Liver (tissue), 10 donors: ENCODE measurements at places on chromosomes 4 and X. TPM values are rescaled to one million over a fixed set of nuclear protein-coding genes. Genes with fewer than 3 reads are reported as not detected.

The FOXR2 gene
- not detected for total RNA-seq

The MAGEC1 gene
- not detected for total RNA-seq

The EVC2 gene
- total RNA-seq: 0.84 TPM

The PNCK gene
- 0.17 TPM for total RNA-seq

The EDA2R gene
- total RNA-seq: 0.09 TPM

The TCEAL3 gene
- total RNA-seq: 1.4 TPM

The TLR3 gene
- 1.3 TPM for total RNA-seq
